B cell (primary cell): ENCODE measurements at places on chromosomes 5 and 9. TPM values are rescaled to one million over a fixed set of nuclear protein-coding genes. Genes with fewer than 3 reads are reported as not detected.
A peak's percentile ranks its signal among the peaks of the same experiment; 100 is the strongest.

DNA sequence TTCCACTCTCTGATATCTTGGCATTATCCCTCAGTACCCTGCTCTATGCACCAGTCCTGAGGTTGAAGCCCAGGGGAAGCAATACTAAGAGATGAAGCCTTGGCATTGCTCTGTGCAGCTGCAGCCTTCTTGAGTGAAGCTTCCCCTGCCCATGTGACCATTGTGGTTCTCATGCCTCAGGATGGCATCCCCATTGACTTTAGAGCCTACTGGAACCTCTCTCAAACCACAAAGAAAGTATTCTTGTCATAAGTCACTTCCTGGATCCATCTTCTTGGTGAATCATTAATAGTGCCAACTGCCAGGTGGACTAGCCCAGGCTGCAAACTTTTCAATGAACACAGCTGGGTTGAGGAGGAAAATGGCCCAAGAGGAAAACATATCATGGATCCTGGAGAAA lies 283.9 kb upstream of the RFX3 start:
- no peak for DNase-seq

DNA sequence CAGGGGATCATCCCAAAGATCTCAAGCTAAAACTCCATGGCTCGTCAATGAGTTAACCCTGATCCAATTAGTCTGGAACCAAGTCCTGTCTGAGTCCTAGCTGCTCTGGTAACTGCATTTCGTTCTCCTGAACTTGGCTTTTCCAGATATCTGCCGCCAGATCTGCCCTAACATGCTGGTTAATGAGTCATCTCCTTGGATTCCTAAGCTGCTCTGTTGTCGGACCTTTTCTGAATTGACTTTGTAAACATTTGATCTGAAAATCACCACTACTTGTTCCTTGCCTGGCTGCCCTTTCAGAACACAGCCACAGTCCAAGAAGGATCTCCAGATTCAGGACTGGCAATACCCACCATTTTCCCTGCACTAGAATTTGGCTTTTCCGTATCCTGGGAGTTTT lies 473.0 kb downstream of the ZSWIM6 start:
- no peak for DNase-seq

- DNase-seq: no peak
Observed at GRCh38 chr5:133994990-133995333, 9.8 kb downstream of the VDAC1 start.

GRCh38 chr5:392431-392988 lies 50.5 kb upstream of the EXOC3 start:
- DNase-seq: peak; percentile 42

- no peak for DNase-seq
Observed at GRCh38 chr5:96024683-96025475, 63.2 kb upstream of the ELL2 start.

GRCh38 chr5:111563031-111563822 lies 50.9 kb upstream of the STARD4 start:
- no peak for DNase-seq

DNA sequence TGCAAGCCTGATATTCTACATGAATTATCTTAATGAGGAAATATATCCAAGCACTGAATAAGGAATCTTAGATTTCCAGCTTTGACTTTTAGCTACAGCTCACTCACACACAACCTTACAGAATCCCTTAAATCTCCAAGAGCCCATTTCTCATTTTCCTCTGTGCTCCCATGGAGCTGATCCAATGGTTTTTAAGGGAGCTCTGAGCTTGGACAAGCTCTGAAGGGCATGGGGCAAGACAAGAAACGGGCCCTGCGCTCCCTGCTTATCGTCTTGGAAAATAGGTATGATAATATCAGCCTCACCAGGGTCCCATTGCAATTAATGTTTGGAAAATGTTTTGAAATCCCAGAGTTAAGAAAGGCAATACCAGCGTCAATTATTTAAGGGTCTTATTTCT lies 1021.7 kb downstream of the NR2F1-AS1 start:
- DNase-seq: no peak

- peak; percentile 90 for DNase-seq
Observed at GRCh38 chr5:181261320-181262049, 542 bp upstream of the TRIM52 start.

DNA sequence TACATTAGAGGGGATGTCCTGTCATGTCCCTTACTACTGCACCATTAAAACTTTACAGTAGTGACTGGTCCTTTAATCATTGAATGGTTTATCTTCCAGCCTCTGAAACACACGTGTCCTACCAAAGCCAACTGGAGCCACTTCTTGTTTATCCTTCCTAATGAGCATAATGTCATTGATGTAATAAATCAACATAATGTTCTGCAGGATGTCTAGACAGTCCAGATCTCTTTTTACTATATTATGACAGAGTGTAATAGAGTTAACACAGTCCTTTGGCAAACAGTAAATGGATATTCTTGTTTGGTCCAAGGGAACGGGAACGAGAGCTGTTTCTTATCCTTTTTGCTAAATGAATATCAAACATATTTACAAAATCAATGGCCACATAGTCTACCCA lies 88.1 kb upstream of the PTPRD start:
- no peak for DNase-seq

GRCh38 chr5:8192840-8193239 lies 323.9 kb downstream of the MTRR start:
- no peak for DNase-seq

The CDHR2 gene
- total RNA-seq: 1.7 TPM in 2 replicates

The IFNB1 gene
- not detected in 2 replicates for total RNA-seq

The SH2D3C gene
- 66.3 and 70.1 TPM in 2 replicates for total RNA-seq
